ENCODE measurements at places on chromosomes 5 and 9. TPM values are rescaled to one million over a fixed set of nuclear protein-coding genes. Genes with fewer than 3 reads are reported as not detected.

The GFPT2 gene
- polyA plus RNA-seq, result 3.4 TPM

The ANKRD34B gene
- polyA plus RNA-seq, result not detected

The PCDHGB5 gene
- polyA plus RNA-seq, result 1.1 TPM

The ERAP2 gene
- 1.2 TPM for polyA plus RNA-seq

The SPATA31D1 gene
- not detected for polyA plus RNA-seq

The PRR7 gene
- 3.2 TPM for polyA plus RNA-seq

The POU5F2 gene
- 0.05 TPM for polyA plus RNA-seq

Measured in pancreas (tissue), 10 donors.